Heart right ventricle (tissue), 16 donors: ENCODE measurements at places on chromosomes 1 and 21. TPM values are rescaled to one million over a fixed set of nuclear protein-coding genes. Genes with fewer than 3 reads are reported as not detected.

DNA sequence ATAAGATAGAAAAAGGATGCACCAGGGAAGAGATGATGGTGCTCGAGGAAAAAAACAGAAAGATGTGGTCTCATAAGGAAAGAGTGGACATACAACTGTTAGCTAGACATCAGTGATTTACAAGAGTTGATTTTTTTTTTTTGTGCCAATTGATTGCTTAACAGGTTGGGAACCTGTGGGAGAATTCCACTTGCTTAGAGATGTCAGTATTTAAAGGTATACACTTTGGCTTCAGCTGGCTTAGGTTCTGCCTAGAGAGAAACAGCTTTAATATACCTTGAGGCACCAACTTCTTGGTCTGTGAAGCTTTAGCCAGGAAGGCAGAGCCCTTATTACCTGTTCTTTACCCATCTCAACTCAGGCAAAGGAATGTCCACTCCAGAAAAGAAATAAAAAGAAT, 303.8 kb downstream of the PAPPA2 start:
- no peaks in the 10 kb centered on the region for H3K36me3 ChIP-seq
- H3K4me3 ChIP-seq = no peak overlapping the region
- no peak overlapping the region for H3K27ac ChIP-seq
- H3K4me1 ChIP-seq = no peaks in the 10 kb centered on the region
- no peak for DNase-seq

DNA sequence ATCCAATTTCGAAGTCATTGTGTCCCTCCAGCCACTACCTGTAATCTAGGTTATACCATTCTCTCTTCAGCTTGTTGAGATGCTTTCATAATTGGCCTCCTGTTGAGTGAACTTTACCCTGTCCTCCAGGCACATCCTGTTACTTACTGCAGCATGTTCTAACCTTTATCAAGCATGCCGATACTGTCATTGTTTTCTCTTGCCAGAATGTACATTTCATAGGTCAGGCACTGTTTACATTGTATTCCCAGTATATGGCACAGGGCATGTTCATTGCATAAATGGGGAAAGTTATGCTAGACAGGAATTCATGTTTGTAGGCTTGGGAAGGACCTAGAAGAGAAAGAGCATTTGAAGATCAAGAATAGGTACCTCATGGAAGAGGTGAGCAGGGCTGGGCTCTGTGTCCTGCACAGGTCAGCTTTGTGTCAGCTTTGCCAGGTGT, 10.2 kb downstream of the CXADR start:
- H3K4me1 ChIP-seq = peaks cover 29% of the 10 kb centered on the region
- no peak overlapping the region for H3K4me3 ChIP-seq
- no peaks in the 10 kb centered on the region for H3K27me3 ChIP-seq
- no peaks in the 10 kb centered on the region for H3K36me3 ChIP-seq
- no peak overlapping the region for H3K27ac ChIP-seq

- H3K4me1 ChIP-seq = no peaks in the 10 kb centered on the region
- no peaks in the 10 kb centered on the region for H3K36me3 ChIP-seq
- DNase-seq = no peak
- H3K27ac ChIP-seq = no peak overlapping the region
- peaks cover 12% of the 10 kb centered on the region for H3K27me3 ChIP-seq
- H3K4me3 ChIP-seq = no peak overlapping the region
These were observed 5.2 kb downstream of the FCGR2A start for GRCh38 chr1:161510477-161510876.

GRCh38 chr1:211492511-211493132, 660 bp upstream of the RD3 start:
- no peaks in the 10 kb centered on the region for H3K4me1 ChIP-seq
- no peak overlapping the region for H3K4me3 ChIP-seq
- no peak for DNase-seq
- no peaks in the 10 kb centered on the region for H3K27me3 ChIP-seq
- no peak overlapping the region for H3K27ac ChIP-seq

DNA sequence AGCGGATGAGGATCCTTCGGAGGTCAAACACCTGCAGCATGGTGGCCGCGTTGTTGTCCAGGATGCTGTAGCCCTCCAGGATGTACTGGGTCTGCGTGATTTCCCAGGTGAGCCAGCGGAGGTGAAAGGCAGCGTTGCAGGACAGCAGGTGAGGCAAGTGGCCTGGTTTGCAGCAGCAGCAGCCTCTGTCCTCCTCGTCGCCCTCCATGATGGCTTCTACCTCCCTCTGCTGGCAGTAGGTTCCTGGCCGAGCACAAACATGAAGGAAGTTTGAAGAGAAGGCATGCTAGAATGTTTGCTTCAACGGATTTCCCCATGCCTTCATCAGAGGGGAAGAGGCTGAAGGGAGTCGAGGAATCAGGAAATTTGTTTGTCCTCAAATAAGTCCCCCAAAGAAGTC, 74.7 kb downstream of the NTPCR start:
- no peaks in the 10 kb centered on the region for H3K36me3 ChIP-seq
- no peaks in the 10 kb centered on the region for H3K4me1 ChIP-seq
- H3K27me3 ChIP-seq = no peaks in the 10 kb centered on the region
- DNase-seq = peak; percentile 41
- H3K27ac ChIP-seq = no peak overlapping the region

GRCh38 chr1:235938709-235939479, 72.2 kb upstream of the LYST start:
- no peaks in the 10 kb centered on the region for H3K4me1 ChIP-seq
- no peaks in the 10 kb centered on the region for H3K36me3 ChIP-seq
- H3K27ac ChIP-seq = no peak overlapping the region
- H3K27me3 ChIP-seq = no peaks in the 10 kb centered on the region
- no peak for DNase-seq

DNA sequence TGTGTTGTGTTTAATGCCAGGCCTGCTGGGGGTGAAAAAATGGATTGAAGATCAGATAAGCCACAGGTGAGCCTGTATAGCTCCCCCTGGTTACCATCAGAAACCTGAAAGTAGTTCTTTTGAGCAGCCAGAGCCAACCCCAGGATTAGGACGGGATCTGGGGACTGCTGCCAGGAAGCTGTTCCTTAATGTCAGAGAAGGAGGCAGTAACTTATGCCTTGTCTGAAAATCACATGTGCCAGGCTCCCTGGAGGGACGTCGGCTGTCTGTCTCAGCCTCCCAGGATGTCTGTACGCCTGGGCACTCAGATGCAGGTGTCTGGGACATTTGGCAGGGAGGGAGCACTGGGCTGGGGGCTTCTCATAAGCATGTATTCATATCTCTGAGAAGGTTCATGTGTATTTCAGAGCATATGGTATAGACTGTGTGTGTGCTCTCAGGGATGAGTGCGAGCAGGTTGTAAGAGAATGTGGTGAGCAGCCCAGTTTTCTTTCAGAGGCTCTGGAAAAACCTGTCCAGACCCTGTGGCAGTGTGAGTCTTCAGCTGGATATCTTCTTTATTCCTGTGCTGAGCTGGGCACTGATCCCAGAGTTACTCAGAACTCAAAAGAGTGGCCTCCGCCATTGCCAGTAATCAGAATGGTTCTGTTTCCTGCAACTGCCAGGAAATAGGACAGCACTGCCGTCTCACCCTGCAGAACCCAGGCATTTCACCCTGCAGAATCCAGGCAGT, 2.8 kb downstream of the FAM43B start:
- H3K4me1 ChIP-seq = peaks cover 28% of the 10 kb centered on the region
- H3K36me3 ChIP-seq = no peaks in the 10 kb centered on the region
- H3K27ac ChIP-seq = peak overlapping the region; percentile 57
- DNase-seq = no peak

DNA sequence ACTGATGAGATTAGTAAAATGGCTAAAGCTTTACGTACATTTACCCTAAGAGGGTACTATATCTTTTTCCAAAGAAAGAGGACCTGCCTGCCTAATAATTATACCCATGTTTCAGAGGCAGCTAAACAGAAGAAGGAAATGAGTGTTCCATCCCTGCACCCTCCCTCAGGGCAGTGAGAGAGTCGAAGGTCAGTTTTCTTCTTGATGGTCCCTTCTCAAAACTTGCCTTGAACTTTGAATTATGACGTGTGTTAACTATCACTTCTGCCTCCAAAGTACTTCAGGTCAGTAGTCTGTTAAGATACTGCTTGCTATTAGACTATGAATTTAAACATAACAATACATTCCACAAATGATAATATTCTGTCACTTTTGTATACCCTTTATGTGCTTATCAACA, 294.8 kb upstream of the CHRM3 start:
- H3K4me3 ChIP-seq = no peak overlapping the region
- no peak overlapping the region for H3K27ac ChIP-seq
- H3K4me1 ChIP-seq = no peaks in the 10 kb centered on the region
- no peaks in the 10 kb centered on the region for H3K27me3 ChIP-seq
- DNase-seq = no peak

GRCh38 chr1:17673329-17674072, 81.6 kb upstream of the ACTL8 start:
- H3K27me3 ChIP-seq = no peaks in the 10 kb centered on the region
- H3K4me3 ChIP-seq = no peak overlapping the region
- H3K4me1 ChIP-seq = peaks cover 22% of the 10 kb centered on the region
- H3K27ac ChIP-seq = no peak overlapping the region
- H3K36me3 ChIP-seq = peaks cover 44% of the 10 kb centered on the region

DNA sequence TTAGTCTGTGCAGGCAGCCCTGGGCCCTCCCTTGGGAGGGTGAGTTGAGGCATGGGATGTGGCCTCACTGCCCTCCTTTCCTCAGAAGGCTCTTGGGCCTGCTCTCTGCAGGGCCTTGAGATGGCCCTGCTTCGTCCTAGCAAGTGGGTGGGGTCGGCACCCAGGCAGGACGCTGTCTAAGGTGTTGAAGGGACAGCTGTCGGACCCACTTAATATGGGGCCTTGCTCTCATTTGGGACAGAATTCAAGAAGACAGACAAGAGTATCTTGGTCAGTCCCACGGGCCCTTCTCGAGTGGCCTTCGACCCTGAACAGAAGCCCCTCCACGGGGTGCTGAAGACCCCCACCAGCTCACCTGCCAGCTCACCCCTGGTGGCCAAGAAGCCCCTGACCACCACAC, 26.0 kb upstream of the PDXK start:
- DNase-seq = no peak
- no peaks in the 10 kb centered on the region for H3K27me3 ChIP-seq
- no peaks in the 10 kb centered on the region for H3K4me1 ChIP-seq
- no peak overlapping the region for H3K4me3 ChIP-seq

DNA sequence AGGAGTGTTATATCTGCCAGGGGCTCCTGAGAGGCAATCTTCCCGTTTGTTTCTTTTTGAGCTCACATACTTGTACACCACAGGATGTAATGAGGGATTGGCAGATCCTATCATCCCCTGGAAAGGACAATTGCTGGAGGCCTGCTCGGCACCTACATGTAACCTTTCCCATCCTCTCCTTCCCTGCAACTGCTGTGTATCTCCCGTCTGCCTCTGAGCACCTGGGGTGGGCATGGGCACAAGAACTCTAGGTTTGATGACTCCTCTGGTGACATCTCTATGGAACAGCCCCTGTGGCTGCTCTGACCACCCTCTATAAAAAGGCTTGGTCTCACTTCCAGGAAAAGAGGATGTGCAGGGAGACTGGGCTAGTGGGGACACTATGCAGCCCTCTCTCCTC, 25.0 kb upstream of the SMIM12 start:
- peaks cover 88% of the 10 kb centered on the region for H3K27me3 ChIP-seq
- H3K36me3 ChIP-seq = no peaks in the 10 kb centered on the region
- H3K4me1 ChIP-seq = peaks cover 9% of the 10 kb centered on the region
- no peak overlapping the region for H3K4me3 ChIP-seq

DNA sequence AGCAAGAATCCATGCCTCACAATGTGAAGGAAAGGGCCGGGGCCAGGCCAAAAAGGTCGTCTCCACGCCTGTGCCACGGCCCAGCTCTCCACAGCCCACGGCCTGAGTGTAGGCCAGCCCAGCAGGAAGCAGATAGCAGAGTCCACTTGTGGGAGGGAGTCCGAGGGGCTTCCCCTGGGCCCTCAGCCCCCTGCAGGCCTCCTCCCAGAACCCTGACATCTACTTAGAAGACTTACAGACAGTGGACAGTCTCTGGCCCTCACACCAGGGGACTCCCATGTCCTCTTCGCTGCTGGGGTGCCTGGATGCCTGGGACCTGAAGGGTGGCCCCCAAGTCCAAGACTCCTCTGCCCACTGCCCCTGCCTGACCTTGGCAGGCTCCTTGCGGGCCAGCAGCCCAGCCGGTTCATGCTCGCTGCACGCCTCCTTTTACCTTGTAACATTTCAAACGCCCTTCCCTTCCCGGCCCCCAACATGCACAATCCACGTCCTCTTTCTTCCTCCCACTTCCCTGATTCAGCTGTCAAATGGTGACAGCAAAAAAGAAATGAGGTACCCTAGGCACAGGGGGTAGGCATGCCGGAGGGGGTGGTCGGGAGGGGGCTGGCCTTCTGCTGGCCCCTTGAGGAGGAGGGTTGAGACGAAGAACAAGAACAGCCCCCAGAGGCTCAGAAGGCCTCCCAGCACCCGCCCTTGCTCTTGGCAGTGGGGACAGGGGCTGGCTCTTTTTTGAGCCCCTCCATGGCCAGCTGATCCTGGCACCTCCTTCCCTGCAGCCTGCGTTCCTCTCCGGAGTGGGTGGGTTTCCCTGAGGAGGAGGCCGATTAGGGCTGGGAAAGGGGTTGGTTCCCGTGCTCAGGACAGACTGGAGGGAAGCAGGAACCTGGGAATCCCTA, 997 bp upstream of the PTPN7 start:
- no peak for DNase-seq
- no peak overlapping the region for H3K4me3 ChIP-seq
- no peaks in the 10 kb centered on the region for H3K27me3 ChIP-seq

DNA sequence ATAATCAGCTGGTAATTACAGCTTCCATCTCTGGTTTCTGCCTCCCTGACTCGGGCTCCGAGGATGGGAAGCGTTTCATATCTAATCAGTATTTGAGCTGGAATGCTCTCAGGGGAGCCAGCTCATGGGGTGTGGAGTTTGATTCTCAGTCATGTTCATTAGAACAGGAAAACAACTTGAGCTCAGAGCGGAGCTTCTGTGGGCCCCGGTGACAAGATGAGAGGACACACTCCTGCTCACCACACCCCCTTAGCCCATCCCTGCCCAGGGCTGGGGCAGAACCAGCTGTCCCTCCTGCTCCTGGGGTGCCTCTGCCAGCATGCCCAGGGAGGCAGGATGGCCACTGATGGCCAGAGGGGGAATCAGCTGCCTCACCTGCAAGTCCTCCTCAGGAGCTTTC, 726.0 kb downstream of the PTPRU start:
- no peak overlapping the region for H3K4me3 ChIP-seq
- H3K4me1 ChIP-seq = no peaks in the 10 kb centered on the region
- H3K27me3 ChIP-seq = peaks cover 34% of the 10 kb centered on the region

DNA sequence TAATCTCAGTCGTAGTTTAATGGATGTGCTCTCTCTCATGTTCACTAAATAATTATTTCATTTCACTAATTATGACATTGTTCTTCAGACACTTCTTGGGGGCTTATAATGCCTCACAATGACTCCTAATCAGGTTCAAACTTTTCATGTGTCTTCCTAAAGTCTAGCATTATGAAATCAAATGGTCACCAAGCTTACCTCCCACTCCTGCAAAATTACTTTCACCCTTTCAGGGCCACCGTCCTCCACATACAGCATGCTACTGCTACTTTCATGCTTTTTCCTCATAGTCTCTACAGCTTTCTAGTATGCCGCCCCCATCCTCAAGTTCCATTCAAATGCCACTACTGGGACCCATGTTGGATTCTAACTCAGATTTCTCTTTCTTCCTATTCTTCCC, 59.8 kb upstream of the C1orf53 start:
- H3K36me3 ChIP-seq = no peaks in the 10 kb centered on the region
- H3K27ac ChIP-seq = no peak overlapping the region
- no peak overlapping the region for H3K4me3 ChIP-seq

Gene SPRR2A
- not detected for total RNA-seq

Gene AGBL4
- 0.79 TPM for total RNA-seq

Gene KRTAP7-1
- not detected for total RNA-seq

Gene FAM110D
- 2.1 TPM for total RNA-seq

Gene PERM1
- 238 TPM for total RNA-seq

Gene BRDT
- total RNA-seq = not detected

Gene SMPDL3B
- not detected for total RNA-seq

Gene THAP3
- total RNA-seq = 10.4 TPM
